ENCODE measurements at places on chromosomes 16 and 17.

GRCh38 chr17:733743-734142 lies 1.3 kb downstream of the TLCD3A start:
- no peak for DNase-seq

DNA sequence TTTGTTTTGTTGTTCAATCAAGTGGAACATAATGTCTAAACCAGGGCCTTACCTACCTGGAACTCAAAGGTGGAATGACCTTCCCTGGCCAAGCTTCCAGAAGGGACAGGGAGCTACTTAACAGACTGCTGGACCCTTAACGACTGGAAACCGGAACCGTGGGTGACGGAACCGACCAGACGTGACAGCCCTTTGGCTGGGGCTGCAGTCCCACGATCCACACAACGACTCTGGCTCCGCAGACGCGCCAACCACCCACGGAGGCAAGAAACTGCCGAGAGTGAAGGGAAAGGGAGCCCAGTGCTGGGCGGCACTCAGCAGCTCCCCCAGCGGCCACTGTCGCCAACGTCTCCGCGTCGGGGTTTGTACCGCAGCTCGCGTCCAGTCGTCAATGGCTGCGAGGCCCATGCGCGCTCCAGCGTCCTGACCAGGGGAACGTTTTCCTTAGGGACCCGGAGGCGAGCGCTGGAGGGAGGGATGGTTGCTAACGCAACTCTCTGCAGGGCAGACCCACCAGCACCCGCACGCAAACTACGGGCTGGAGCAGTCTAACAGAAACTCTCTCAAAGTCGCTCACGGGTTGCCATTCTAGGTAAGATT lies 5.5 kb upstream of the KIF22 start:
- DNase-seq = peak; percentile 53

GRCh38 chr16:2415085-2415484 lies 14.2 kb upstream of the CCNF start:
- DNase-seq = no peak

DNA sequence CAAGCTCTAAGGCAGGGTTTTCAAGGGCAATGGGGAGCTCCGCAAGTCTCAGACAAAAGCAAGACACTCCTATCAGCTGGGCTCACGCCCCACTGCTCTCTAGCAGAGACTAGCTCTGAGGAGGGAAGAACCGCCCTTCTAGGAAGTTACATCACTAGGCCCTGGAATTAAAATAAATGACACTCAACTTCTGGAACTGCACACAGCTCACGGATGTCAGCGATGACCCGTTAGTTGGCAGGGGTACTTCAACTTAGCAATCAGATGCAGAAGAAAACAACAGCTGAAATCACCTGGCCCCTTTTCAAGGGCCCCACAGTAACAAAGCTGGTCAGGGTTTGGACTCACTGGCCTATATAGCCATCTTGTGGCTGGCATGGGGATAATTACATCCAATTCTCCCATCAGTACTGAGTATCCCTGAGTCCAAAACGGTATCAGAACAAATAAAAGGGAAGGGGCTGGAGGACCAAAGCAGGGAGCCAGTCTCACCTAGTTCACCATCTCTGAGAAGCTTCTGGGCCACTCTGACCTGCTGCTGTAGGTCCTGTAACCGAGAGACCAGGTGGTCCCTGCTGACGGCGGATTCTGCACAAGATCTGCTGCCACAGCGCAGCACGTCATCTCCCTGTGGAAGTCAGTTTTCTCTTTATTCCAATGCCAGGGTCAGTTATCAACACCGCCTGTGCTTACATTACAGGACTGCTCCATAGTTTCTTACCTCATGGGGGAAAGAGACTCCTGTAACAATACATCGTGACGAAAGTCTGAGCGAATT lies 22.2 kb downstream of the SERPINF1 start:
- peak; percentile 40 for DNase-seq

GRCh38 chr16:89495121-89495520 lies 4.8 kb upstream of the ANKRD11 start:
- DNase-seq = no peak

DNA sequence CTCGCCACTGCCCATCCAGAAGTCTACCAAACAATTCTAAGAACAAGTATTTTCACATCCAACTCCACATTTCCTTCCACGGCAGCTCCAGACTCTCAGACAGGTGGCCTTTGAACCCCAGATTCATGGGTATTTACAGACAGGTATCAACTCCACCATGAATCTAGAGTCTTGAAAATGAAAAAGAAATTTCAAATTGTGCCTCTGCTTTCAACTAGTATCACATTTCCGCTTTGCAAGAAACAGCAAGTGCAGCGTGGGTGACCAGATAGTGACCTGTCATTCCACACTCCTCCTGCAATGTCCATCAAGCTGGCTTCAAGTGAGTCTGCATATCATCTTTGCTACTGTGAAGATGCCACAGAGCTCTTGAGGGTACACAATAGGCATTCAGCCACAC lies 232.4 kb upstream of the RPL38 start:
- DNase-seq = no peak

DNA sequence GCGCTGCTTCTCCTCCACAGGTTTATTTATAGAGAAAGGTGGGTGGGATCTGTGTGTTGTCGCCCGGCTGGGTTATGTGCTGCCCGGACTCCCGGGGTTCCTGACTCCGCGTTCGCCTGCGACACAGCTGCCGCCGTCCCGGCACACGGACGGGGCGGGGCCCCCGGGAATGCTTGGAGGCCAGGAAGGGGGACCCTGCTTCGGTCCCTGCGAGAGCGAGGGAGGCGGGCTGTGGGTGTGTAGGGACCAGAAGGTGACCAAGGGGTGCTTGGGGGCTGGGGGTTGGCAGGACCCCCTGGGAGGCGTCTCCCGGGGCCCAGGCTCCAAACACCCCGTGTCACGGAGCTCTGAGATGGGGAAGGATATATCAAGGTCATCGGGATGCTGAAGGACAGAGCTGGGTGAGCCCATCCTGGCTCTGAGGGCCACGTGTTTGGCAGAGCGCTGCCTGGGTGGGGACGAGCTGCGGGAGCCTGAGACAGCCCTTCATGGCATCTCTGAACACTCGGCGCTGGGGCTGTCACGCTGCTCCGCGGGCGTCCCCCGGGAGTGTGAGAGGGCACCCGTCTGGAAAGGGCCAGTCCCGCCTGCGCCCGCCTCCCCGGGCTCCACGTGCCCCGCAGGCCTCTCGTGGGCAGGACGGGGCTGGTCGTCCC lies 4.2 kb downstream of the CACNA1H start:
- no peak for DNase-seq

GRCh38 chr17:64564098-64564497 lies 57.3 kb downstream of the CEP95 start:
- DNase-seq = no peak

DNA sequence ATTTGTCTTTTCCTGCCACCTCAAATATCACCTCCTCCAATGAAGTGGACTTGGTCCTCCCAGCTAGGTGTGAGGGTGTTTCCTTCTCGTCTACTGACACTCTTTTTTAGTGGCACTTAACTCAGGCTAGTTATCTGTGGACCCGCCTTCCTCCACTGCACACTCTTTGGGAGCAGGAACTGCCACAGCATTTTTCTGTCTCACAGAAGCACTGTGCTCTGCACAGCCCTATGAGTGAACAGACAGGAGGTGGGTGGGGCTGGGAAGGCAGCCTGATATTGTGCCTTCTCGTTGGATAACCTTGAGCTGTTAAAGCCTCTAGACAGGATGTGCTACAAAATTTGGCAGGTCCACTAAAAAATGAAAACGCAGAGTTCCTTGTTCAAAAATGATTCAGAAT lies 31.9 kb upstream of the HOXB13 start:
- no peak for DNase-seq

DNA sequence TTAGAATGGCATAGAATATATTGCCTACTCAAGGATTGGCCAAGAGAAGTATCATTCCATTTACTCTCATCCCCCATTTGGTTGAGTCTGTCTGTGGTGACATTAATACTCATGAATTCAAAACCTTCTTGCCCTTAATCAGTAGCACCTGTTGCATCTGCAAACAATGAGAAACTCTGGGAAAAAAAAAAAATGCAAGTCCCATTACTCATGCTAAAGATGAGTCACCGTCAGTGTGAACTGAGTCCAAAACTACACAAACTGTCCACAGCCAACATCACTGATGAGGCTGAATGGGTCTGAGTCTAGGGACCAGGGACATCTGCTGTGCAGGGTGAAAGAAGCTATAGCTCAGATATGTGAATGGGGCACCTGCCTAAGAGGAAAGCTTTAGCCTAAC lies 96.9 kb upstream of the ADAMTS18 start:
- no peak for DNase-seq

- DNase-seq = no peak
Measured at GRCh38 chr17:19501219-19501618, 32.4 kb upstream of the SLC47A1 start.

DNA sequence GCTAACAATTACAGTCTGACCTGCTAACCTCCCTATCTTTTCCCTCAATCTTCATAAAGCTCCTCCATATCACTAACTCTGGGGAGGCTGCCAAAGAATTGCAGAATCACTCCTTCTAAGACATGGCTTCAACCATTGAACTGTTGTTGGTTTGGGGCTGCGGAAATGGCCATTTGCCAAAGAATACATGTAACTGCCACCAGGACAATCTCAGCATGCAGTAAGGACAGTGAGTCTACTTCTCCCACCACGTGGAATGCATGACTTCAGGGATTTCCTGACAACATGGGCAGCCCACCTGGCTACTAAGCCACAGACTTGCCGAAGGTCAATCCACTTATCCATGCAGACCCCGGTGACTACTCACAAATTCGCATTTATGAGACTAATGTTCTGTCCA lies 104.3 kb upstream of the NUDT7 start:
- DNase-seq = no peak

DNA sequence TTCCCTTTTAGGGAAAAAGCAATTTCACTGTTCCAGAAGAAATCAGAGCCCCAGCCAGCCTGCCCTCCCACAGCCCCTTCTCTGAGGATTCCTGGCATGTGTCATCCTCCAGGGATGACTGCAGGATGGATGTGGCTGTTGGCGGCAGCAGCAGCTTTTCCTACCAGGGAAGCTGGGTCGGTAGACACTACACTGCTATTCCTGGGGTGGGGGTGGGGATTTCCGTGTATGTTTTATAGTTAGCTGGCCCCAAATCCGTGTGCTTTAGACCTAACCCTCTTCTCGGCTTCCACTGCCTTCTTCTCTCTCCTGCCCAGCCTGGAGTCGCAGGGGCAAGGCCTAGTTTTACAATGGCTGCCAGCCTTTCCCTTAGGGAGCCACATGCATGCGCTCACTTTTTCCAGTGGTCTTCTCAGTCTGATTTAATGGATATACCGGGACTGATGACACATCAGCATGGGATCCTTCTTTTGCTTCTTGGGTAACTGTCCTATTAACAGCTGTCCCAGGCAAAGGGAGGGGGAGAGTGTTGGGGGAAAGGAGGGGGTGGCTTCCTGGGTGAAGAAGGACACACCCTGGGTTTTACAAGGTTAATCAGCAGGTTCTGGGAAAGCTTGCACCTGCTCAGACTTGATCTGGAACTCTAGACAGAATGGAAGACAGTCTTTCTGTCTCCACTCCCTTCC lies 2.7 kb upstream of the NFE2L1 start:
- DNase-seq = no peak

DNA sequence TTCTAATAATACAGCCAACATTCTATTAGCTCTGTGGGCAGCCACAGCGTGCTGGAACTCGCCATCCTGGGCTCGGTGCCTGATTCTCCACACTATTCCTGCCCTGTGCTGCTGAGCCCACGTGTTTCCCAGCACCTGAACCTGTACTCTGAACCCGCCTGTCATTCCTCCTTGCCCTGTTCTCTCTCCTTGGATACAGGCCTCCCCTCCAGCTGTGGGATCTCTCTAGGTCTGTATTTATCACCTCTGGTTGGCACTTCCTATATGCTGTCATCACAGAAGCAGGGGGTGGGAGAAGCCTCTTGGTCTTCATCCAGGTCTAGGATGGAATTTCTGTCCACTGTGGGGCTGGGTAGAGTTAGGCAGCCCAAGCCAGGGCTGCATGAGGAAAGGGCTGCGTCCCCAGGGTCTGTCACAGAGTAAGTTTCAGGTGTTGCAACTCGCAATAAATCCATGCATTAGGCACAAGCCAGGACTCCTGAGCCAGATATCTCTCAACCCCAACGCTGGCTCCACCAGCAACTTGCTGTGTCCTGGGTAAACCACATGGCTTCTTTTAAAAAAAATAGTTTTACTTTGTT lies 56.0 kb downstream of the ABAT start:
- DNase-seq = no peak

DNA sequence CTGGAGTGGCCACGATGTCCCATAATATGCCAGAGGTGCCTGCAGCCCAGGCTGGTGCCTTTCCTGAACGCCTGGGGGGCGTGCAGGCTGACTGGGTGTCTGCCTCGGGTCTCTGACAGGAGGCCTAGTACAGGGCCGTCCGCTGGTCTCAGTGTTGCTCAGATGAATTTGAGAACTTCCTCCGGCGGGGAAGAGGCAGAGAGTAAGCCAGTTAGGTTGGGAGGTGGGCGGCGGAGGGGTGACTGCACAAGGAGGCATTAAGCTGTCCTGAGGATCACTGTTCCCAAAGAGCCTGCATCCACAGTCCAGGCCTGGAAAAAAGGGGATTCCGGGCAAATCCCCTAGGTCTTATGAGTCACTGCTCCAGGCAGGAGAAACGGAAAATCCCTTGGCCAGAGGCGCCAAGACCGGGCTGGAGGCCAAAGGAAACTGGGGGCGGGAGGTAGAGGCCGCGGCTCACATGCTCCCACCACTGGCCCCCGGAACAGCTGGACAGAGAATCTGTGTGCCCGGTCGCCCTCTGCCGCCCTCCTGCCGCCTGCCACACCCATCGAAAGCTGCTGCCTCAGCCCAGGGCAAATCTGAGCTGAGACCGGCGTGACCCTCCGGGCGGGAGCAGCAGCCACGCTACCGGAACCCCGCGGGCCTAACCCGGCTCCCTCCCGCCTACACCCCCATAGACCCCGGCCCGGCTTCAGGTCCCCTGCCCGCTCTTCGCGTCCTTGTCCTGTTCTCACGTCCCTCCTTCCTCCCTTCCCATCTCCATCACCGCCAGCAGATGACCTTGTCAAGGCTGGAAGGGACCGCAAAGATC lies 1.2 kb downstream of the TRIM47 start:
- DNase-seq = no peak

DNA sequence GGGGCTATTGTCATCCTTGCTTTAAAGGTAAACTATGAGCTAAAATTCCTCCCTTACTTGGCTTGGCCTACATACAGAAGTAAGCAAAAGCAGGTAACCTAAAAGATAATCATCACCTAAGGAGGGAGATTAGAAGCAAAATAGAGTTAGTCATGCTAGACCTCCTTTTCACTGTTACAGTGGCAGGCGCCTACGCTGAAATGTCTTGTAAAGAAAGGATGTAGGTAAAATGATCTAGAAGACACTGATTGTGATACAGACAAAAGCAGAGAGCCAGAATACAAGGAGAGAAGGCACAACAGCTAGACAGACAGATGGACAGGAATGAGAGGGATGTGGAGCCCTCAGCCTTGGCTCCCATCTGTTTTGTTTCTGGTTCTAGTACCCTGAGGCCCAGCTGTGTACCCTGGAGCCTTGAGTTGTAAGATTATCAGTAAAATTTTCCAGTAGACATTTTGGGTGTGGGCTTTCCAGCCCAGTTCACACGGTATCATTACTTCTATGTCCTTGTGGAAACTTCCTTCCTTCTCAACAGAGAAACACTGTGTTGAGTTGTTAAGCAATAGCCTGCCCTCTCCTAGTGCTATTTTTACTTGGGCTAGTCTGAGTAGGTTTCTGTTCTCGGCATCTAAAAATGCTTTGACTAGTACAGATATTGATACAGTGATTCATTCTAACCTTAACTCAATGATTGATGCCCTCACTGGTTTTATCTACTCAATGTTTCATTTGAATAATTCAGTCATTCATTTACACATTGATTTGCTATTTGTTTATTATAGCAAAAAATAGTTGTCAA lies 7.7 kb upstream of the C16orf78 start:
- DNase-seq = no peak

GRCh38 chr17:935485-935884 lies 44.1 kb downstream of the NXN start:
- DNase-seq = no peak
